NCI-H1436 treated with DMSO at 0.1 percent for 48 hours (cell line): ENCODE measurements at places on chromosomes 11 and 22.

- DNase-seq: no peak
These were observed 96.4 kb downstream of the CTTN start for GRCh38 chr11:70494559-70495350.

- DNase-seq: no peak
These were observed 422 bp upstream of the LGR4 start for GRCh38 chr11:27473017-27473406.

DNA sequence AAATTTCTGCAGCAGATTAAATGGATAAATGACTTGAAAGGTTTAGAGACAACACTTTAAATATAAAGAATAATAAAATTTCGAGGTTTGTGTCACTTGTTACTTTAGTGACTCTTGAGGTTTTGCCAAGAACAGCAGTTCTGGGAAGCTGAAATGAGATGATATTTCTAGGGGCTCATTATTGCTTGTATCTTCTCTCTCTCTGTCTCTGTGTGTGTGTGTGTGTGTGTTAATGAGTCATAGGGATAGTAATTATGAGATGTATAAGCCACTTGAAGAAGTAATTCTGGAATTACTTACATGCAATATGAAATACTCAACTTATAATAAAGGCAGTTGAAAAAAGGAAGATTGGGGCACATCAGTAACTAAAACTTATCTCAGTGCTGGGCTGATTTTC, 9.6 kb upstream of the OR10G7 start:
- DNase-seq: no peak

DNA sequence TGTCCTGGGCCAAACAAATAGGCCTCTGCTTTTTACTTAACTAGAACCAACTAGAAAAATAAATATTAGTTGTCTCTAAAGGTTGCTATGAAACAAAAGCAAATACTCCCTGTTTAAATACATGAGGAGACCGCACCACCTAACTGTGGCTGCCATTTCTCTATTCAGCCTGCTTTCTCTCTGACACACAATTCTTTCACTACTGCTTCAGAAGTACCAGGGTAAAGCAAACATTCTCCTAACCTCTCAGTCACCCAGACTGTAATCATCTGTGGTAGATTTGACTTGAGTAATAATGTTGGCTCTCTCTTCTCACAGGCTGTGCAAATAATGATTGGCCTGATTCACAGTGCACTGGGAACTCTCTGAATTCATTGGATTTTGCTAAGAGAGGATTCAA, 41.0 kb upstream of the MS4A8 start:
- DNase-seq: peak; percentile 69

GRCh38 chr11:13415201-13415600, 47.8 kb downstream of the BTBD10 start:
- no peak for DNase-seq

DNA sequence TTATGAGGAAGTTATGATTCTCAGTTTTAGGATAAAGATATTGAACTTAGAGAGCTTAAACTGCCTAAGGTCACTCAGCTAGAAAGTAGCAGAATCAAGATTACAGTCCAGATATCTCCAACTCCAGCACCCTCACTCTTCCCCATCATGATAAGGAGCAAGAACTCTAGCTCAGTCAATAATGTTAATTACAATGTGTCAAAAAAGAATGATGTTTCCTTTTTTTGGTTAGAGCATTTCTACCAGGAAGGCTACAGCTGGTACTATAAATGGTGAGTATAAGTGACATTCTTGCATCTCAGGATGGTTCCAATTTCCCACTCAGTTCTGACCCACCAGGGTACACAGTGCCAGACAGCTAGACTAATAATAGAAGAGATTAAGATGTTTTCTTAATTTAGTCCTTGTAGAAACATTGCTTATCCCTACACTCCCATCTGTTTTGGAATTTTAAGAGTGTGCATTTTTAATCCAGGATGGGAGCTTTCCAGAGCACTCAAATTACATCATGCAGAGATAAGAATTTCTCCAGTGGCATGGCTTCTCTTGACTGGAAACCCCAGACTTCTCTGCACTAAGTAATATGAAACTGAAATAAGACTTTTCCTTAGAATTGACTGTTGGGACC, 21.6 kb upstream of the BBOX1 start:
- DNase-seq: no peak

GRCh38 chr22:26608129-26608528, 9.7 kb downstream of the CRYBB1 start:
- DNase-seq: no peak

GRCh38 chr11:70343636-70344035, 54.7 kb upstream of the CTTN start:
- DNase-seq: no peak

GRCh38 chr22:46996595-46997310, 234.3 kb downstream of the TBC1D22A start:
- DNase-seq: no peak

DNA sequence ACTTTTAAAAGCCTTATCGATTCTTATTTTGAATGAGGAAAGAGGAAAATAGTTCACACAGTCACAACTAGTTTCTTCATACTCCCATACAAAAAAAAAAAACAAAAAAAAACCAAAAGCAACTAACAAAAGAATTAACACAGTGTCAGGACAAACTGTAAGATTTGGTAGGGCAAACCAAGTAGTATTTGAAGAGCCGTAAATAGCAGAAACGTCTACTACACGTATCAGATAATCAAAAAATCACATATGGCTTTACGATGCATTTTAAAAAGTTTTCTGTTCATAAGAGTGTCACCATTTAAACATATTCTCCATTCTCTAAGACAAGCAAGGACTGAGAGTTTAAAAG, 2.3 kb downstream of the PICALM start:
- no peak for DNase-seq

DNA sequence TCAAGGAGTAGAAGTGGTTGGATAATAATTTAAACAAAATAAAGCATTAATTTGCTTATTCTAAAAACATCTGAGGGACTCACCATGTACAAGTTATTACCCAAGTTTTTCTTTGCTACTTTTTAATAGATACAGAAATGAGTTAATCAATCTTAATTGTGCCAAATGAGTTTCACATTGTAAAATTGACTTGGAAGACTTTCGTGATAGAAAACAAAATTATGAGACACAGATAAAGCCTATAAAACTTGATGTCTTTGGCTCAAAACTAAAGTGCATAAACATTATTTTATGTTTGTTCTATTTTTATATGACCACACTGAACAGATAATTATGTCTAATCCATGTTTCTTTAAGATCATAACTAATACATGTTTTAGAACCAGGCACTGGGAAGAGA, 10.1 kb upstream of the CWF19L2 start:
- no peak for DNase-seq

DNA sequence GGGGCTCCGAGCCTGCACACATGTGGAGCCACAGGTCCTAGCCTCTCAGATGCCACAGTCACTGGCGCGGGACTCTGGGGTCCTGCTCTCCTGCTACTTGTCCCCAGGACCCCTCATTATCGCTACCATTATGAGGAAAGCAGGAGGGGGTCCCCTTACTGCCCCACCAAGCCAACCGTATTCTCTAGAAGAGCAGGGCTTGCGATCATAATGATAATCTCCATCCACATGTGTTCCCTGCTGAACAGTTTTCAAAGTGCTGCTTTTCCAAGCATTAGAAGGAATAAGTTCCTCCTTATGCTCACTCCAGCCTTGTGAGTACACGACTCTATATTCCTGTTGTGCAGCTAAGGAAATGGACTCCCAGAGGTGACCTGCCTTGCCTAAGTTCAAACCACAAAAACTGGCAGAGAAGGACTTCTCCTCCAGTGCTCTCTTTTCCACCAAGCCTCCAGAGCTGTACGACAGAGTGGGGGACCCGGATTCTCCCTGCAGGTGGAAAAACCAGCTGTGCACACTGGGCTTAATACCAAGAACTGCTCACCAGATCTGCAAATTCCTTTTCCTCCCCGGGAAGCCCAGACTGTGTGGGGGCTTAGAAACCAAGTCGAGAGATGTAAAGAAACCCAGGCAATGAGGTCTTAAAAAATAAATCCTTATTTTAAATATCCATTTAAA, 92.8 kb upstream of the DRD2 start:
- DNase-seq: no peak

DNA sequence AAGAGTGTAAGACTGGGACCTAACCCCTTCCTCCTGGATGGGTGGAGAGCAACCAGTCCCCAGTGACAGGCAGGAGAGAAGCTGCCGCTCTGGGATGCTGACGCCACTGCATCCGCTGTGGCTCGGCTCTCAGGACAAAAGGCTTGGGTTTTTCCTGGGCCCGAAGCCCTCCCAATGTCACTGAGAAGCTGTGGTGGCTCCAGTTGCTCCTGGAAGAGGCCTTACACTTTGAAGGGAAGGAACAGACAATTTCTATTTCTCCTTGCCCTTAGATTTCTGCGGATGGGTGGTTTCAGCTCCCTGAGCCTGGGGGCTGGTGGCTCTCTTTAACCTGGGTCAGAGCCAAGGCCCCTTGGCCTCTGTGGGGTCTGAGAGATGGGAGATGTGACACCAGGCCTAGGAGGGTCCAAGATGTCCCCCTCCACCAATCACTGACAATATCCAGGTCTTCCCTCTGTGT, 21.4 kb downstream of the TPBGL start:
- DNase-seq: no peak

DNA sequence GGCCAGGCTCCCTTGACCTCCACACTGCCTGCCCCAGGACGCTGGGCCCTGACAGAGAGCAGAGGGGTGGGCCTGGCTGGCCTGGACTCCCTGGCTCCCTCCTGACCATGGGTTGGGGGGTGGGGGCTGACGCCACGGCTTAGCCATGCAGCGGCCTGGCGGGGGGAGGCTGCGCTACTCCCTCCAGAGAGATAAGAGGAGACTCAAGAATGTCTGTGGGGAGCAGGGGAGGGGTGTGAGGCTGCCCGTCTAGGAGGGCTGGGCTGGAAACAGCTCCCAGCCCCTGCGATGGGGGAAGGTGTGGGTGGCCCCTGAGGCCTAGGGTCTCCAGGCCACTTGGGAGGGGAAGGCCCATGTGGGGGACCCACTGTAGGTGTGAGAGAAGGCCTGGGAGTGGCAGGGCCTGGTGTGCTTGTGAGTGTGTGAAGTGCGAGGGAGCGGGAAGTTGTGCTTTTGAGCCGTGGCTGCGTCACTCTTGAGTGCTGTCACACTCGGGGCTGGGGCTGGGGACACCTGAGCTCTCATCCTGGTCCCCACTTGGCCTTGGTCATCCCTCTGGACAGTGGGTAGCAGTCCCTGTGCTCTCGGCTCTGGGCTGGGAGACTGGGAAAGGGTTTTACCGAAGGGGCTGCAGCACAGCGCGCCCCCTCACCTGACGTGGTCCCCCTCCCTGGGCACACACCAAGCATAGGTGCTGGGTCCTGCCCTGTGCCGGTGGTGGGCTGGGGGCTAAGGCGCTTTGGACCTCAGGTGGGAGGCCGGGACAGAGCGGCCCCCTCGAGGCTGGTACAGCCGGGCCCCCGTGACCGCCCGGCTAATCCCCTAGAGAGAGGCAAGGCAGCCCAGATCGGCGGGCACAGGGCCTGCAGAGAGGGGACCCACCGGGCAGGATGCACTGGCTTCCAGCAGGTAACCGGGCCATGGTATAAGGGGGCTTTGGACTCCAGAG, 2.4 kb downstream of the MYRF start:
- DNase-seq: no peak

- no peak for DNase-seq
These were observed 13.2 kb downstream of the VPS37C start for GRCh38 chr11:61147791-61148620.

DNA sequence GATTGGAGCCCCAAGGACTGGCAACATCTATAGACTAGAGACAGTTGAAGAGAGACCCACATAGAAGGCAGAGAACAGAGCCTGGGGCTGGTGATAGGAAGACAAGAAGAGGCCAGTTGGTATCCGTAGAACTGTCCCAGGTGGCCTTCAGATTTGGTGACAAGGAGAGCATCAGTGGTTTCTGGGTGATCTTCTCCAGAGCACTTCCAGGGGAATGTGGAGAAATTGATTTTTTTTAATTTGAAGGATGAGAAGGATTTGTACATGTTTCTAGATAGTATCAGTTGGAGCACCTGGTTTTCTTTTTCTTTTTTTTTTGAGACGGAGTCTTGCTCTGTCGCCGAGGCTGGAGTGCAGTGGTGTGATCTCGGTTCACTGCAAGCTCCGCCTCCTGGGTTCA, 14.8 kb downstream of the SLC3A2 start:
- no peak for DNase-seq

GRCh38 chr11:22555881-22556280, 69.7 kb downstream of the FANCF start:
- no peak for DNase-seq

GRCh38 chr11:133947321-133947756, 9.4 kb downstream of the IGSF9B start:
- peak; percentile 23 for DNase-seq

DNA sequence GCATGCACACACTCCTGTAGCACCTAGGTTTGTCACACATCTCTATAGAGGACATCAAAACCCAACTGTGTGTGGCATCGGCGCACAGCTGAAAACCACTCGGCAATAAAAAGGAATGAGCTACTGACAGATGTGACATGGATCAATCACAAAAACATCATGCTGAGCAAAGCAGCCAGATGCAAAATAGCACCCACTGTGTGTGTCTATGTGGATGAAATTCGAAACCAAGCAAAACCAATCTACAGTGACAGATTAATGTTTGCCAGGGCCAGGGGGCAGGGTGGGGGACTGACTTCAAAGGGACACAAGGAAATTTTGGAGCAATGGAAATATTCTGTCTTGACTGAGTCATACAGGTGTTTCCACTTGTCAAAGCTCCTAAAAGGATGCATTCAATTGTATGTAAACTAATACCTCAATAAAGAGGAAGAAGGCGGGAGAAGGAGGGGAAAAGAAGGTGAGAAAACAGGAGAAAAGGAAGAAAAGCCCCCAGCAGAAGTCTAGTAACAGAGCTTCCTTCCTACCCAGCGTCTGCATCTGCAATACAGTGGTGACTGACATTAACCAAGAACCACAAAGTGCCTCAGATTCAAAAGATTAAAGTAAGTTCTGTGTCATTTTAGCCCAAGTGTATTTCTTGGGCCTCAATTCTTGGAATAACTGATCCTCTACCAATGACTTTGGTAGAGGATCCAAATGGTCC, 49.8 kb downstream of the PACSIN2 start:
- DNase-seq: no peak

- DNase-seq: no peak
These were observed 13.2 kb downstream of the GGT5 start for GRCh38 chr22:24231706-24232105.

GRCh38 chr22:25680956-25681355, 61.0 kb upstream of the MYO18B start:
- DNase-seq: no peak

DNA sequence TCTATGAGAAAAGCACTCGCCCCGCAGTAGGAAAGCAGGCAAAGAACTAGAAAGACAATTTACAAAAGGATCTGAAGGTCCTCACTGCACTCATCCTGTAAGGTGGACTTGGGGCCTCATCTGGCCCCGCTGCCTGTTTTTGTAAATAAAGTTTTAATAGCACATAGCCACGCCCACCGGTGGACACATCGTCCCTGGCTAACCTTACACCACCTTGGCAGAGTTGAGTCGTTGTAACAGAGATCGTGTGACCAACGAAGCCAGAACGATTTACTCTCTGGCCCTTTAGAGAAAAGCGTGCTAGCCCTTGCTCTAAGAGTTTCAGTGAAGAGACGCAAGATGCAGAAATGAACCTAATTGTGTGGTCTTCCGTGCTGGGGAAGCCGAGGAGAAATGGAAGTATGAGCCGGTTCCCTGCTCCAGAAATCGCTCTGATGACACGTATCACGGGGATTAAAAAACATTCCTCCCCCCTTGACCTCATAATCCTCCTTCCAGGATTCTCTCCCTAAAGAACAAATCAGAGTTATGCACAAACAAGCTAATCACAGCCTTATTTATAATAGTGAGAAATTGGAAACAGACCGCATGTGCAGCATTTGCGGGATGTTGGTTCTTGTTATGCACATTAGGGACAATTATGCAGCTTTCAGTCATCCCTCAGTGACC, 80.1 kb downstream of the CDKN1C start:
- no peak for DNase-seq

GRCh38 chr11:119691020-119691666, 37.9 kb downstream of the NECTIN1 start:
- no peak for DNase-seq
